Activated gamma-delta T cell (primary cell): ENCODE measurements at places on chromosomes 7 and 10.

DNA sequence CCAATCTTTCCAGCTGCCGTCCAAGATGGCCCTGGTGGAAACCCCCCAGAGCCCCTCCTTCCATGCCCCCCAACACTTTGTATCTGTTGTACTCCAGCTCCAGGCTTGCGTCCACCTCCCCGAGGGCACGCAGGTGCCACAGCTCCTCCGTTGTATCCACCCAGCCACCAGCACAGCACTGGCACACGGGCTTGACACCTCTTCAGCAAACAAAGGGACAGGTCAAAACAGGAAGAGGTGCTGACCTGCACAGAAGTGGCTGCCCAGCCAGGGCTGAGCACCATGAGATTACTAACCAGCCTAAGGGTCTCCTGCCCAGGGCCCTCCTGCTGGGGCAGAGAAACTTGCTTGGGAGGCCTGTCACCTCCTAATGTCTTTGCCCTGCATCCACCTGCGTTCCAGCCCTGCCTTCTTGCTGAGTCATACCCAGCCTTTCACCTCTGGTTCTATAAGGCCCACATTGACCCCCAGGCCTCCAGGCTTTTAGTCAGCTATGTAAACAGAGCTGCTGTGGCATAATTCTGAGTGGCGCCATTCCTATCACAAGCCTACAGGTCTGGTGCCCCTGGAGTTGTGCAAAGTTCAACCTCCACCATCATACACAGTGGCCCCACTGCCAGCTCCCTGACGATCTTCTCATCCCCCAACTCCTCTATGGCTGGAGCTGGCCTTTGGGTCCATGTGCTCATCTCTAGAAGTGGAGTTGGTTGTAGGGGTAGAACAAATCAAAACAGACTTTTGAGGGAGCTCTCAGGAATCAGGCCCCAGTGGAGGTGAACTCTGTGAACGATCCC lies 20.9 kb downstream of the SLC29A3 start:
- DNase-seq, result no peak

GRCh38 chr10:71266918-71267442 lies 52.1 kb upstream of the SLC29A3 start:
- no peak for DNase-seq

DNA sequence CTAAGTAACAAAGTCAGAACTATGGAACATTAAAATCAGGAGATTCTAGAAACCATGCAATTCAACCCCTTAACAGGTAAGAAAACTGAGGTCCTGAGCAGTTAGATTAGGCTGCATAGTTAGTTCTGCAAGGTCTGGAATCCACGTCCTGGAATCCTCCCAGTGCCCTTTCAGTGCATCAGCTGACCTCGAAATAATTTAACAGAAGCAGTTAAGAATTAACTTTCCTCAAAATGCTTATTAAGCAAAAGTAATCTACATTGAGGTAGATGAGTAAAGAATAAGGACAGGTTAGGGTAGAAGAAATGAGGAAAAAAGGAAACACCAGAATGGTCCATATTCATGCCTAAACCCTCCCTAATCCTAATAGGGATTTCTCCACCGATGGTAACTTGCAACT lies 37.6 kb downstream of the GSAP start:
- no peak for DNase-seq

GRCh38 chr10:122034149-122034756 lies 45.3 kb downstream of the TACC2 start:
- DNase-seq, result no peak

DNA sequence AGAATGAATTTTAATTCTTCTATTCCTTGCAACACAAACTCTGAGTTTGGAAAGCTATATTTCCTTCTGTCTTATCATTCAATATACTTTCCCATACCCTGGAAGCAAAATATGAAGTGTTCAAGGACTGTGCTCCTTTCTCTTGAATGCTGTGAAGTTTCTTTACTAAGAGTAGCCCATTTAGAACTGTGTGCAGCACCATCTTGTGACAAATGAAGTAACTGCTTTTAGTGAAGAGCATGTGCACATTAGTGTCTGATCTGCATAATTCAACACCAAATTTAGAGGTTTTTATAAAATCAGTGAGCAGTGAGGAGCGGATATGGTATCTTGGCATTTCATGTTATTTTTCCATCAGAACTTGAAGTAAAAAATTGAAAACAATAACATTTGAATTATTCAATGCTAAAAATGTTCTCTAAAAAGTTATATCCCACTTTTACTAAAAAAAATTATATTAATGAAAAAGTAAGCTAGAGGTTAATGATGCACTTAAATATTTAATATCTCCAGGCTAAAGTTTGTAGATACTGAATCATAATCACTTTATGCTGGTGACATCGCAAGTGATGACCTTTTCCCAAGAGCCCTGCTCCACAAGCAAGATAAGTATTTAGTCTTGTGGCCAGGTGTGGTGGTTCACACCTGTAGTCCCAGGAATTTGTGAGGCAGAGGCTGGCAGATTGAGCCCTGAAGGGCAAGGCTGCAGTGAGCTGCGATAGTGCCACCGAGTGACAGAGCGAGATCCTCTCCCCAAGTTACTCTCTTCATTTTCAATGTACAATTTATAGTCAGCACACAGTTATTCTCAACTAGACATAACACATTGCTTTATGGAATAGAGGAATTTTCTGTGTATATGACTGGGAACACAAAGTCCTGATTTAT lies 108.8 kb upstream of the PCLO start:
- no peak for DNase-seq

DNA sequence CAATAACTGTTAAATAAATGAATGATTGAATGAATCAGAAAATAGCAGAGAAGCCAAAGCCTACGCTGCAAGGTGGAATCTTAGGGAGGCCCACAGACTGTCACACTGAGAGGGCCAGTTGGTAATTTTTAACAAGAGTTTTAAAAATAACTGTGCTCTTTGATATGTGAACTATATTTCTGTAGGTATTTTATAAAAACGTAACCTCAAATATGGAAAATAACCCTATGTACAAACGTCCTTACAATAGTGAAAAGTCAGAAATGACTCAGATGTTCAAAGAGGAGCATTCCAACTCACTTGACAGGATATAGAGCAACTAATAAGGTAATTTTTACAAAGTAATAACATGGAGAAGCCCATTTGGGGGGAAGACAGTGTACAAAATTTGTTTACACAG lies 18.9 kb upstream of the TMEM273 start:
- no peak for DNase-seq

GRCh38 chr10:1395481-1396296 lies 339.5 kb downstream of the WDR37 start:
- no peak for DNase-seq

- DNase-seq, result no peak
Measured at GRCh38 chr10:16648366-16648765, 126.7 kb upstream of the C1QL3 start.
